Activated CD8-positive, alpha-beta memory T cell treated with anti-CD3 and anti-CD28 coated beads for 24 hours (primary cell): ENCODE measurements at places on chromosomes 2 and 18.

DNA sequence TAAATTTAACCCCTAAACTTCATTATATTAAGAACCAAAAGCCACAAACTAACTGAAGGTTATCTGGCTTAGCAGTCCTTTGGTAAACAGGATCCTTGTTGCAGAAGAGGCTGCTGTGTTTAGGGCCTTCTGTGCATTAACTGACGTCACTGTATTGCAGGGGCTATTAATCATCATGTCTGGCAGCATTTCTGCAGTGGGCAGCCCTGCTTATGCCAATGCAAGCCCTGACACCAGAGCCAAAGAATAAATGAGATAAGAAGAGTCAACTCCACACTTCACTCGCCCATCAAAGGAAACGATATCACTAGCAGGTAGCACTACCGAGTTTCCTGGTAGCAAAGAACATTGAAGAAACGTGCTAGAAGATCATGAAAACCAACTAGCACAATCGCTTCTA lies 110.6 kb downstream of the PLEKHM3 start:
- DNase-seq, result no peak

GRCh38 chr2:183998797-183999190 lies 599.5 kb upstream of the ZNF804A start:
- DNase-seq, result no peak

- DNase-seq, result no peak
Measured at GRCh38 chr2:47307066-47307465, 95.9 kb upstream of the MSH2 start.

- DNase-seq, result no peak
Measured at GRCh38 chr2:166044853-166045483, 82.9 kb downstream of the SCN1A start.

- DNase-seq, result no peak
Measured at GRCh38 chr2:189574793-189575475, 5.7 kb downstream of the SLC40A1 start.

- DNase-seq, result no peak
Measured at GRCh38 chr18:13424363-13424762, 205.8 kb downstream of the LDLRAD4 start.

GRCh38 chr18:32446780-32447179 lies 23.9 kb downstream of the GAREM1 start:
- no peak for DNase-seq

DNA sequence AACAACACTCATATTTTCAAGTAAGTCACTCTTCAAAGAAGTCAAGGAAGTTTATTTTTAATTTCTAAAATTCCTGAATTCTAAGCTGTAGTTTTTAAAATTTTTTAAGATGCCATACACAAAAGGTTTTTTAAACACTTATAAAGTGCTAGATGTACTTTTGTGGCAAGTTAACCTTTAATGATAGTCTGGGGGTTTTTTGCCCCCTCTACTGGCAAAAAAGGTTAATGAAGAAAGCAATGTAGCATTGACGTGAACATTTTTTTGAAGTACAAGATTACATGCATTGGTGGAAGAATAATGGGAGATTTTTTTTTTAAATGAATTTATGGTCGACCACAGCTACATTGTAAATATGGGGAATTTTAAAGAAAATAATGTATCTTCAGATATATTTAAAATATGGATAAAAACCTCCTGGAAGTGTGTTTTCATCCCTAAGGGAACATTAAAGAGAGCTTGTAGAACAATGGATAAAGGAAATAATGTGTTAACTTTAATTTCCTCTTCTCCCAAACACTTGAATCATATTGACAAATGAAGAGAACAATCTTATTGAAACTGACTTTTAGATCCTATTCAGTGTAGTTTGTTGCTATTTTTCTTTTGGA lies 12.6 kb downstream of the ITPRID2 start:
- DNase-seq, result no peak

DNA sequence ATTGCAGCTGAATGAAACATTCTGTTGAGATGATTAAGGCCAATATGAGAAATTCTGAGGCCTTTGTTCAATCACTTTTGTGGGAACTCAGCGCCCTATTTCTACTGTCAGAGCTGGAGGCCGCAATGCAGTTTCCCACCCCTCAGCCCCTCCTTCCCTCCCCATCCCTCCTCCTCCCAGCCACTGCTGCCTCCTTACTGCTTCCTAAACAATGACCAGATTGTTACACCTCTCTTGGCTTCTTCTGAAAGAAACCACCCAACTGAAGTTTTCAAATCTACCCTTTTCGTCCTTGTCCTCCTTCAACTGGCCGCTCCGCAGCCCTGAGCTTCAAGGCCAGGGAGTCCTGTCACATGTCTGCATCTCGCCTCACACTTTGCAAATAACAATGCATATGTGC lies 36.7 kb upstream of the MAPK4 start:
- no peak for DNase-seq

- no peak for DNase-seq
Measured at GRCh38 chr2:173101687-173102086, 26.0 kb downstream of the MAP3K20 start.

GRCh38 chr2:86039178-86039962 lies 66.3 kb downstream of the POLR1A start:
- no peak for DNase-seq

GRCh38 chr18:471716-472115 lies 28.8 kb downstream of the COLEC12 start:
- DNase-seq, result no peak

DNA sequence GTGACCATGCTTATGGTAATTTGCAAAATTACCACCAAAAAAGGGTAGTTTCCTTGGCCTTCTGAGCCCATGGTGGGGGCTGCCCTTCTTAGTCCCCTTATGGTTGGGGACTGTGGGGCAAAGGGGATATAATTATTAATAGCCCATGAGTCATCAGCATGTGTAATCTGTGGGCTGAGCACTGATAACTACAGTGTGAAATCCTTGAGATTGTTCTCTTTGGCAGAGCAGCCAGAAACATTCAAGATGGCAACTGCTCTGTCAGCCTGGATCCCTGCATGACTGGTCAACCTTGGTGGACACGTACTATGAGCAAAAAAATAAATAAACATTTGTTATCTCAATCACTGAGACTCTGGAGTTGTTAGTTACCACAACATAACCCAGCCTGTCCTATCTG lies 61.3 kb downstream of the MGAT4A start:
- no peak for DNase-seq

- DNase-seq, result peak; percentile 11
Measured at GRCh38 chr2:8435608-8436007, 246.2 kb upstream of the ID2 start.

DNA sequence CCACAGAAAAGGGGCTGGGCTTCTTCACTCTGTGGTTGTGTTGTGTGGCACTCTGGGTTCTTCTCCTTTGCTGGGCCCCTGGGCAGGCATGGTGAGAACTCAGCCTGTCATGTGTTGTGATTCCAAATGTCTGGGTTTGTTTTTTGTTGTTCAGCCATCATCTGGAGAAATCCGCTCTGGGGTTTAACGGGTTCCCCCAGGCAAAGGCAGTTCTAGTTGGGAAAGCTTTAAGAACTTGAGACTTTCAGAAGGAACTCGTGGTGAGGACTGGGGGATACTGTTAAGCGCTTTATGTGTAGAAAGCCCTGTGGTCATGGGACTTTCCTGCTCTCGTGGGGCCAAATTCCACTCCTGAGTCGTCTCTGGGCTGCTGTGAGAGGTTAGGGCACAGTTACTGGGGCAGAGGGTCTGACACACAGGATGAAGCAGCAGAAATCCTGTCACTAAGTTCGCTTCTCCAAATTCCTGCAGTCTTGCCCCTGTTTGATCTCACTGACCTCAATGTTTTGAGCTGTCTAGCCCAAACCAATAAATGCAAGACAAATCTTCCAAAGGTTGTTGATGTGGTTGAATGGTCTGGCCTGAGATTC lies 87.7 kb downstream of the RAPGEF4 start:
- DNase-seq, result no peak

- no peak for DNase-seq
Measured at GRCh38 chr18:44895176-44895798, 214.6 kb downstream of the SETBP1 start.

- DNase-seq, result no peak
Measured at GRCh38 chr2:211468877-211469663, 912.7 kb downstream of the CPS1 start.

DNA sequence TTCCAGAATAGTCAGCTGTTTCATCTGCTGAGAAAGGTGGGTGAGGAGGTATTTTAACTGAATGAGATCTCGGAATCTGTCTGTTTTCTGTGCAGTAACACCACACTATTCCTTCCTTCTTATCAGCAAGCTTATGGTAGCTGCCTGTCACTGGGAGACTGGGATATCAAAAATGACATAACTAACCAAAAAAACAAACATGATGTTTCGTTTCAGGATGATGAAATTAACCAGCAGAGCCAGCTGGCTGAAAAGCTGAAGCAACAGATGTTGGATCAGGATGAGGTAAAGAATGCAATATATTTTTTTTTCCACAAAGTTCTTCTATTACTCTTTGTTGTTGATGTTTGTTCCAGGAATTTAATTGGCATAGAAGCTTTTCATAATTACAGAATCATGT lies 59.8 kb upstream of the LYPD6B start:
- no peak for DNase-seq

DNA sequence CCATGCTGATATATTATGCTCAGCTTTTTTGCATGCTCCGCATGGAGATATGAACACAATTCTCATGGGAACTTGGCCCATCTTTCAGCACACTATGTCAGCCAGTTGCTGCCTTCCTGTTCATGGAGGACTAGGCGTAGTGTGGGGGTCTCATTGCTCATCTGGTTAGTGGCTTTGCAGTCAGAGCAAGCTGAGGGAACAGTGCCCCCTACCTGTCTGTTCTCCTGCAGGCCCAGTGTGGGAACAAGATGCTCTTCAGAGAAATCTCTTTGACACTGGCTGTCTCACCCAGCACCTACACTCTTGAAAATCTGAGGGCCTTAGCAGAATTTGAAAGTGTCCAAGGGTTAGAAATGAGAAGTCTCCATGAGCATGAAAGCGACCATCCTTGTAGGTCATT lies 47.1 kb downstream of the SPTBN1 start:
- DNase-seq, result peak; percentile 66

DNA sequence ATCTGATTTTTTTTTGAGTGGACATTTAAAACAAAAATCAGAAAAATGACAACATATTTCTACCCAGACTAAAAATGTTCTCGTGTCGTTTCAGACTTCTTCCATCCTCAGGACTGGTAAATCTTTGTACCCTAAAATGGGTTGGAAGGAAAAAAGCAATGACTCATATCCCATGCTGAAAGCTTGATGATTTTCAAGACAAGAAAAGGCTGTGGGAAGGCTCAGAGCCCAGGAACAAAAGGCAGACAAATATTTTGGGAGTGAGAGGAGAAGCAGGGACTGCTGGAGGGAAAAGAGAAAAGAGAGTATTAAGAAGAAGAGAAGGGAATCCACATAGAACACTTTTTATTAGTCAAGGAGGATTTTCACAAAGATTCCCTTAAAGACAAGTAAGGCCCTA lies 77.1 kb upstream of the CTAGE1 start:
- DNase-seq, result no peak

- DNase-seq, result no peak
Measured at GRCh38 chr18:8974696-8975095, 127.8 kb upstream of the NDUFV2 start.

DNA sequence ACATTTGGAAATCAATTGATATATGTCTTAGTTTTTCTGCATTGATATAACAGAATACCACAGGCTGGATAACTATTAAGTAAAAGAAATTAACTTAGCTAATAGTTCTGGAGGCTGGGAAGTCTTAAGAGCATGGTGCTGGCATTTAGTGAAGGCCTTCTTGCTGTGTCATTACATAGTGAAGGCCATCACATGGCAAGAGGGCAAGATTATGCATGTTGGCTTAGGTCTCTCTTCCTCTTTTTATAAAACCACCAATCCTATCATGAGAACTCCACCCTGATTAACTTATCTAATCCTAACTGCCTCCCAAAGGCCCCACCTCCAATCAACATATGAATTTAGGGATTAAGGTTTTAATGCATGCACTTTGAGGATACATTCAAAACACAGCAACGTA lies 225.5 kb upstream of the VRK2 start:
- no peak for DNase-seq

DNA sequence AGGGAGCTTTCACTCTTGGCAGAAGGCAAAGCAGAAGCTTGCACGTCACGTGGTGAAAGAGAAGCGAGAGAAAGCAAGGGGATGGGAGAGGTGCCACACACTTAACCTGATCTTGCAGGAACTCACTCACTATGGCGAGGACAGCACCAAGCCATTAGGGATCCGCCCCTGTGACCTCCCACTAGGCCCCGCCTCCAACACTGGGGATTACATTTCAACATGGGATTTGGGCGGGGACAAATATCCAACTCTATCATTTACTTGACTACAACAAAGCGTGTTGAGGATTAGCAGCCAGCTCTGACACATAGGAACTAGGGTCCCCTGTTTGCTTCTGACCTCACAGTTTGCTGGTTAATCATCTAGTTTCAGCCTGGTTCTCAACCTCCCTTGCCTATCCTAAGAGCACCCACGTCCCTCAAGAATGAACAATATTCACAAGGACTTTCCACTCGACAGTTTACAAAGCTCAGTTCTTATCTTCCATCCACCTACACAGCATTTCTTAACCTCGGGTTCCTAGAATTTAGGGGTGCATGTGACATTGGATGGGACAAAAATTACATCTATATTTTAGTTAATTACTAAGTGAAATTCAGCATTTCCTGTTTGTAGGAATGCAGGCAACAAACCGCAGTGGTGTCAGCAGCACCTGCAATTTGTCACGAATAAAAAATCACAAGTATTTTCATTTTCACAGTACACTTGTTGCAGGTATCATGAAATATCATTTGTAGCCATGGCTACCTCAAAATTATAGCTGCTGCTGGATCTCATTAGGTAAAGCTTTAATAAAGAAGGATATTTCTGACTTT lies 36.0 kb downstream of the LBH start:
- DNase-seq, result peak; percentile 81

- DNase-seq, result no peak
Measured at GRCh38 chr18:55522011-55522410, 66.0 kb downstream of the TCF4 start.

GRCh38 chr2:215900203-215900611 lies 113.1 kb downstream of the MREG start:
- no peak for DNase-seq

DNA sequence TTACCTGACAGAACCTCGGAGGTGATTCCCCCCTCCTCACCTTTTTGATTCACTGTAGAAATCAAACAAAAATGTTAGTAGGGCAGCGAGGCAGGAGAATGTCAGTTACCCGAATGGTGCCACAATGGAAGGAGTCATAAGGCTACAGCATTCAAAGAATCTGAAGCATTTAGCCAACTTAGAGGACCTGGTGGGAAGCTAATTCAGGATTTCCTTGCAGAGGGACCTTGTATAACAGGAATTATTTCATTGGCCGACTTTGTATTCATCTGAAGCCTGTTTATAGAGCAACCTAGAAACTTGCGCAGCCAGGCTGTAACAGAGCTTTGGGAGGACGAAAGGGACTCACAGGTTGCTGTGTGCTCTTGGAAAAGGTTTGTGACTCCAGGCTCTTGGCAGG lies 129.1 kb upstream of the MMADHC start:
- no peak for DNase-seq

- DNase-seq, result no peak
Measured at GRCh38 chr2:54966165-54966832, 84.0 kb downstream of the RTN4 start.

DNA sequence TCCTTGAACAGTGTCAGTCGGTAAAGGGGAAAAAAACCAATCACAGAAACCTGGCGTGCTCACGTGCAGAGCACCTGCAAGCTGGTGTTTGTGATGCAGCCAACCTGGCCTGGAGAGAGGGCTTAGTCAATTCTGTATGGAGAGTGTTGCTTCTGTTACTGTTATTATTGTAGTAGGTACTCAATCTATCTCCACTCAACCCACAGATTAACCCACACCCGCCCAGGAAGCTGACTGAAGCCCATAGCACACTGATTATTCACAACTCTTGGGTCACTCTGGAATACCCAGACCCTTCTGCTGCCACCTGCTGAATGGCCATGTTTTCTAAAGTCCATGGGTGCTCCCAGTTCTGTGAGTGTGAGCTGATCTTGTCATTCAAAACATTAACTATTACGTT lies 53.9 kb downstream of the TNFRSF11A start:
- DNase-seq, result no peak
